ENCODE measurements at places on chromosomes 12 and 14. TPM values are rescaled to one million over a fixed set of nuclear protein-coding genes. Genes with fewer than 3 reads are reported as not detected.

Gene TPH2
- total RNA-seq: not detected

Gene LBHD2
- total RNA-seq: not detected

Gene P2RX2
- not detected for total RNA-seq

Gene NRIP2
- 0.25 TPM for total RNA-seq

Gene GALNT4
- 2.5 TPM for total RNA-seq

Gene TAS2R9
- total RNA-seq: 0.25 TPM

Gene KRT83
- total RNA-seq: not detected

Gene KCNMB4
- 32.0 TPM for total RNA-seq

Gene PKP2
- 6.4 TPM for total RNA-seq

Gene NXPH4
- total RNA-seq: 1.7 TPM

Gene KRT4
- not detected for total RNA-seq

Gene IL22
- not detected for total RNA-seq

Gene CLEC4E
- not detected for total RNA-seq

Gene KIF26A
- 9.1 TPM for total RNA-seq

Gene CLEC4C
- total RNA-seq: not detected
